ENCODE measurements at places on chromosomes 4 and X. TPM values are rescaled to one million over a fixed set of nuclear protein-coding genes. Genes with fewer than 3 reads are reported as not detected.

Gene TBC1D9
- total RNA-seq = 13.3 TPM

Gene CLIC2
- 10.9 TPM for total RNA-seq

Gene XAGE2
- not detected for total RNA-seq

Gene FAM13A
- total RNA-seq = 15.1 TPM

Gene SLC10A4
- total RNA-seq = 0.61 TPM

Gene TMPRSS11A
- not detected for total RNA-seq

Gene TRIM75
- not detected for total RNA-seq

Gene F11
- 0.16 TPM for total RNA-seq

Gene SORCS2
- 5.4 TPM for total RNA-seq

Gene TSPAN7
- total RNA-seq = 30.8 TPM

Gene TMPRSS11E
- total RNA-seq = not detected

Gene SLC25A14
- total RNA-seq = 6.3 TPM

Gene SLC6A8
- total RNA-seq = 167 TPM

Gene HMGB3
- total RNA-seq = 6.1 TPM

Gene CXCL8
- total RNA-seq = not detected

Gene CT47C1
- total RNA-seq = not detected

Gene KLHL34
- total RNA-seq = 10.1 TPM

Gene DUX4
- not detected for total RNA-seq

Gene UGT2B15
- not detected for total RNA-seq

Gene HHIP
- total RNA-seq = not detected

Gene NXF2B
- not detected for total RNA-seq

Gene NOP14
- total RNA-seq = 15.0 TPM

Gene ERAS
- total RNA-seq = not detected

Gene DCAF12L1
- total RNA-seq = not detected
